ENCODE measurements at places on chromosomes 11 and 22.

DNA sequence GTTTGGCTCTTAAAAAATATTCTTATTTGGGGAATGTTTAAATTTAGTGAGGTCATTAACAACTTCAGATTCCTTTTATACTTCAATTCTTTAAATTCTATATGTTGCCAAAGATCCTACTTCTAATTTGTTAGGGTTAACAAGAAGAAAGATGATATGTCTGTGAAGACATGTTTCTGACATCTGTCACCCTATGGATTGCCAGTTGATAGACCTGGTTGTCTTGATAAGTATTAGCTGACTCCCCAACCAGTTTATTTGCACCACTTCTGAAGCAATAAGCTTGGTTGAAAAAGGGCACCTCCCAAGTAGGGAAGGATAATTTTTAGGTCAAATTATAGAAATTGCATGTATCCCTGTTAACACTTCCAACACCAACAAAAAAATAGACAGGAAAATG, 29.3 kb downstream of the ARHGEF12 start:
- DNase-seq = no peak

DNA sequence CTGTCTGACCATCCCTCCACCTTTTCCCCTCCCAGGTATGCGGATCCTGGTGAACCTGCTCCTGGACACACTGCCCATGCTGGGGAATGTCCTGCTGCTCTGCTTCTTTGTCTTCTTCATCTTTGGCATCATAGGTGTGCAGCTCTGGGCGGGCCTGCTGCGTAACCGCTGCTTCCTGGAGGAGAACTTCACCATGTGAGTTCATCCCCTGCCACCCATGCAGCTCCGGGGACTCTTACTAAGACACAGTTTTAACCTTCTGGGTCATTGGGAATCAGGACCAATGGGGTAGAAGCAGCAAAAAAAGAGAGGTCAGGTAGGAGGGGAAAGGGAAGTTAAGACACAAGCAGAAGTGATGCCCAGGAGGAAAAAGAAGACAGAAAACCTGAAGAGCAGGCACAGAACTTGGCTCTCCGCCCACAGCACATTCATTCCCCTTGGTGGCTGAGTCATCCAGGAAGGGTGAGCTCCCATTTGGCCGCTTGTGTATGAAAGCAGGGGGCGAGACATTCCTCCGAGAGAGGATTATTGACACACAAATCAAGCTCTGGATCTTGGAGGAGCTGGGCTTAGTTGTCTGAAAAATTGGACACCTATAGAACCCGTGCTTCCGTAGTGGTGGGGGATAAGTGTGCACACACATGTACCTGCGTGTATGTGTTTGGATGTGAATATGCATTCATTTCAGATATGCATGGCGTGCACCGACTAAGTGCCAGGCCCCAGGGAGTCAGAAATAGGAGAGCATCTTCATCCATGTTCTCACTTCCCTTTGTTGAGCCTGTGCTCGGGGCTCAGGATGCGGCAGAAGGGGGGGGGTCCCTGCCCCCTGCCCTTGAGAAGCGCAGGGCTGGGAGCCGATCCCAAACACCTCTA, 64.2 kb downstream of the CACNA1I start:
- no peak for DNase-seq

DNA sequence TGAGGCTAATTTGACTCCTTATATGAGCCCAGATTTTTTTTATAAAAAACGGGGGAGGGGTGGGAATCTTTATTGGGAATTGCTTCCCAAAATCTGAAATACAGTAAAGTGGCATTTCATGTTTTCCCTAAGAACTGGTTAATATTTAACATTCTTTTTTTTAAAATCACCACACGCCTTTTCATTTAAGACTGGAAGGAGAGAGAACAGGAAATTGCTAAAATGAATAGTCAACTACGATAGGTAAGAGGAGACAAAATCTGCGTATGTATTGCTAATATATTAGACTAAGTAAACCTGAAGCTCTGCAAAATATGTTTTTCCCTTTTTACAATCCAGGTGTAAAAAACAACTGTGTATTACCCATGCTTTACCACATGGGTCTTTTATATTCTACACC, 57.0 kb downstream of the SOX6 start:
- DNase-seq = no peak

DNA sequence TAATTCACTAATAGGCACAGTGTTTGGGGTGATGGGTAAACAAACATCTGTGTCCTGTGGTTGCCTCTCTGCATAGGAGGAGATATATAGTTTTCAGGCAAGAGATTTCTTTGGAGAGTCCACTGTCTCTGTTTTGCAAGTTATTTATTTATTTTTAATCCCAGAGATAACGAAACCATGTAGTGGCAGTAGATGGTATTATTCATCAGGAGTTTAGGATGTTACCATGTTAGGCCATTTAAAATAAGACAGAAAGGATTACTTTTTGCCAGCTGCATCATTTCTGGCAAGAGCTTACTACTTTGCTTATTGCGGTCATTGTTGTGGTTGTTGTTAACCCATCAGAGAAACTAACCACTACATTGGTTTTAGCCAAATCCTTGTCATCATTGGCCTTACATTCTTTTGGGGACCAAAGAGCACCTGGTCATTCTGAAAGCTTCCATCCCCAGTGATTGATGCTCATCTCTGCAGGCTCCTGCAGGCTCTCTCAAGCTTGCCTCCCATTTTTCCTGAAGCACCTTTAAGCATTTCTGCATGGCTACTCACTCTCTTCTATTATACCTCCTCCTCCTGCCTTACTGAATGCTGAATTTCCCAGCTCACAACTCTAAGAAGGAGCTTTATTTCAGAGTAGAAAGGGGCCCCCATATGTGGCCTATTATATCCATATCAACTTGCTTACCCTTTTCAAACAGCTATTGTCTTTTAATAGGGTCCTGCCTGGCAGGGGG, 84.4 kb downstream of the CSTPP1 start:
- DNase-seq = no peak

- no peak for DNase-seq
These were observed 4.2 kb downstream of the MYRF start for GRCh38 chr11:61756452-61757212.

- DNase-seq = no peak
These were observed 286.9 kb upstream of the PITPNB start for GRCh38 chr22:28205926-28206325.

- no peak for DNase-seq
These were observed 70.5 kb upstream of the FAT3 start for GRCh38 chr11:92154110-92154509.

DNA sequence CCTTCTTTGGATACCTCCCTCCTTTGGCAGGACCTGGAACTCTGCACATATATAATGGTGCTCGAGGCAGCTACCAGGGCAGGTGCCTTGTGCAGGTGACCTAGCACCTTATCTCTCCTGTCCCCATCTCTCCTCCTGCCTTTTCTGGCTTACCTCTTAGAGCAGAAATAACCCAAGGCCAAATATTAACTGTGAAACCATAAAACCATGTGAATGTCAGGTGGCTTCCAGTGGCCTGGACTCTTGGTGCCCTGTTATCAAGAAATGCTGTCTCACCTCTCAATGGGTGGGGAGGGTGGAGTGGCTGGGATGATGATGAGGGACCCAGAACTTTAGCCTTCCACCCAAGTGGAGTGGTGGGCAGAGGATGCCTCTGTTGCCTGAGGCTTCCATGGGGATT, 42.9 kb downstream of the YWHAH start:
- DNase-seq = no peak

GRCh38 chr11:118373871-118374270, 14.5 kb downstream of the UBE4A start:
- DNase-seq = no peak

GRCh38 chr11:67308031-67308866, 4.9 kb downstream of the SSH3 start:
- DNase-seq = no peak

DNA sequence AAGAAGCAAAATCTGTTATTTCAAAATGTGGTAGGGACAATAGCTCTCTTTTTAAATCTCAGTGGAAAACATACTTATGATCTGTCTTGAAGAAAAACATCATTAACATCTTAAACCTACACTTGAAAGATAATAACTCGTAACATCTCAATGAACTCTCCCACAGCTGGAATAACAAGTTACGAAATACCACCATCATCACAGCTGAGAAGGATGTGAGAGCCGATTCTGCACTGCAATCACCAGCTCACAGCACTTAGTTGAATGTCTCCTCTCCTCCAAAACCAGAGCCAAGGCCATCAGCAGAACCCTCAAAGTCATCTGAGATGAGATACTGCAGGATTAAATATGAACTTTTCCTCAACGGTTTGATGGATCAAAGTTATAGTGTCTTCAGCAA, 124.3 kb downstream of the ARHGAP20 start:
- DNase-seq = no peak

DNA sequence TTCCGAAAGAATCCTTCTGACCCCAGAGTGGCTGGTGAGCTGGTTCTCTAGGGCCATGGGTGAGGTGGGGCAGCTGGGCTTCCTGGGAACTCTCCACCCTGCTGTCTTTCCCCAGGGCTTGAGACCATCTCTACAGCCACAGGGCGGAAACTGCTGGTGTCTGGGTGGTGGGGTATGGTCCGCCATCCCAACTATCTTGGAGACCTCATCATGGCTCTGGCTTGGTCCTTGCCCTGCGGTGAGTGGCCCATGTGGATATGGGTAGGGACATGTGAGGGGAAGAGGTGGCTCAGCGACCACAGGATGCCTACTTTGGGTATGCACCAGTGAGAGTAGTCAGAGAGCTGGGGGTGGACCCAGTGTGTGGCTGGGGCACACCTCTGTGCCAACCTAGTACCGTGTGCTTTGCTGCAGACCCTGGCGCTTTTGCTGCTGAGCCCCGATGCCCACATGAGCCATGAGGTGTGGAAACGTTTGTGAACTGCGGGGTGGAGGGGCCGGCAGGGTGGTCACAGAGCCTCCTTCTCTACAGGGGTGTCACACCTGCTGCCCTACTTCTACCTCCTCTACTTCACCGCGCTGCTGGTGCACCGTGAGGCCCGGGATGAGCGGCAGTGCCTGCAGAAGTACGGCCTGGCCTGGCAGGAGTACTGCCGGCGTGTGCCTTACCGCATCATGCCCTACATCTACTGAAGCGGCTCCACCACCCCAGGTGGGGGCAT, 2.0 kb downstream of the ZNHIT2 start:
- DNase-seq = no peak

DNA sequence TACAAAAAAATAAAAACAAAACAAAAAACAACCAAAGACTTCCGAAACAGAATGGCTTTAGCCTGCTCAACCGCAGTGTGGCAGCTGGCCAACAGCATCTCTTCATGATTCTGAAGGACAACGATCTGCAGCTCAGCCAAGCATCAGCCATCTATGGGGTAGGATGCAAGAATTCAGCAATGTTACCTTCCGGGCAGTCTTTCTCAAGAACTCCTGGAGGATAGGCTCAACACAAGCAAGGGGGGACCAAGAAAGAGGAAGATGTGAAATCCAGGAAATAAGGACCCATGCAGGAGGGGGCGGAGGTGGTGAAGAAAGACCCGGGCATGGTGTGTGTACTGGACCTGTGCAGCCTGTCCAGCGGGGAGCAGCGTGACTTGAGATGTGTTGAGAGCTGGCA, 3.5 kb upstream of the TSPO start:
- no peak for DNase-seq

DNA sequence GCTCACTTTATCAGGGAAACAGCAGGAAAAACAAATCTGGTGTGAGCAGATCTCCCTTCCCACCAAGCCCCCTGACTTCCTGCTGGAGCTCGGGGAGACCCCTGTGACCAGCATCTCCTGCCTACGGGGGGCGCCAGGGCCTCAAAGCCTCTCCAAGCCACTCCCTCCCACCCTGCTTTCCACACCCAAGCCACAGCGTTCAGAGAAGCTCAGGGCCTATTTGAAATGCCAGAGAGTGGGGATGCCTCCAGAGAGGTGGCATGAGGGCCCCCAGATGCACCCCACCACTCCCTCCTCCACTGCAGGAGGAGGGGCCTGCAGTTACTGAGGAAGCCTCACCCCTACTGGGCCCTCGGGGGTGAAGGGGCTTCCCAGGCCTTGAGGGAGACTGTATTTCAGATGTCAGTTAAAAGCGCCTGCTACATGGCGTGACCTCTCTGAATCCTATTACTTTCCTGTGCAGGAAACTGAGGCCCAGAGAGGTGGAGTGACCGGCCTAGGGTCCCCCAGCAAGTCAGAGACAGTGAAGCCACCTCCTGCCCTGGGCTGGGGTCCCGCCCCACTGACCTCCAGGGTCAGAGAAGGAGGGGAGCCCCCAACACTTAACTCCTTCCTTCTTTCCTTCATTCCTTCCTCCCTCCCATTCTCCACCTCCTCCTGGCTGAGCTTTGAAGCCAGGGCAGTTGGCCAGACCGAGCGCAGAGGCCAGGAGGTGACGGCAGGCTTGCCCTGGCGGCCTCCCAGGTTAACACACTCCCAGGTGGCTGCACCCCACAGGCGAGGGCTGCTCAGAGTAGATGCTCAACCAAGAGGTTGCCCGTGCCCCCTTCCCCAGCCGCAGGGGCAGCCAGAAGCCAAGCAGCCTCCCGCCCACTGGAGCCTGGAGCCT, 6.0 kb upstream of the CDKN1C start:
- DNase-seq = no peak

DNA sequence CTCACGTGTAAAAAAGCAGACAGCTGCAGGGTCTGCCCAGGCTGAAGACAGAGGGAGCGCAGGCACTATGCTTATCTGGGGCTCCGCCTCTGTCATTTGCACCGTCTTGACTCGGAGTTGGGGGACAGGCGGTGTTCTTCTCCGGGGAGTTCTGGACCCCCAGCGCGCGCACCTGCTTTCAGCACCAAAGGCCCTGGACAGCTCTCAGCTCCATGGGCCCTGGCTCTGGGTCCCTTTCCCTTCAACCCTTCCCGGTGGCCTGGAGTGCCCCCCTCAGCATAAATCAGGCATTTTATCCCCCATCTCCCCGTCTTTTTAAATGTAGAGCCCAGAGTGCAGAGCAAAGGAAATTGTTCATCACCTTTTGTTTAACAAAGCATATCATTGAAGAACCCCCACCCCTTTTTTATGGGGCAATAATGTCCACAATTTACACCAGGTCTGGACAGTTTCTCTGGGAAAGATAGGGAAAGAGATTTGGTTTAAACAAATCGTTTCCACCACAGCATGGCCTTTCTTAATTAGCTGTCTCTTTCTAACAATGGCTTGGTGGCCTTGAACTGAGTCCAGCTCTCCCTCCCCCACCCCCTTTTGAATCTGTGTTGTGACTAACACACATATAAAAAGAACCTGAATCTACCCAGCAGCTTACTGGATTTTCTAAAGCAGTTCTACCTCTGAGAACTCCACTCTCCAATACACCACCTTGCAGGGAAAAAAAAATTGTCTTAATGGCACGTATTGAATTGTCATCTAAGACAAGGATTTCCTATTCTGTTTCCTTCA, 1.7 kb downstream of the SEZ6L start:
- DNase-seq = peak; percentile 40
